Stimulated activated CD4-positive, alpha-beta T cell treated with anti-CD3 and anti-CD28 coated beads, TNF-alpha, amount 100 ng/mL, for 4 hours (primary cell): ENCODE measurements at places on chromosomes 4 and X.

DNA sequence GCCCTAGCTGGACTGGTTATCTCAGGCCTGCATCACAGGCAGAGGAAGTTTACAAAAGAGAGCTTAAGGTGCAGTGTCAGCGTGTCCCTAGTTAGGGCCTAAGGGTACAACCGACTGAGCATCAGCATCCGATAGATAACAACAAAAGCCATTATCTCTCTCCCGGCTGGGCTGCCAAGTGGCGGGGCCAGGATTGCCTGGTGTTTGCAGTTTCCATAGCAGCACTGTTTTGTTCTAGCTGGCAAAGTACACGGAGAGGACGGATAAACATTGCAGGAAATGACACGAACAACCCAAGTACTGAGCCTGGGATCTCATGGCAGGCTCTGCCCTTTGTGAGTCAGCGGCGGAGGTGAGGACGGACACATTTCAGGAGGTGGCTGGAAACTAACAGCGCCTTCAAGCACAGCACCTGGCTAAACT, 104.7 kb upstream of the NOCT start:
- DNase-seq: no peak

- no peak for DNase-seq
Measured at GRCh38 chrX:148871422-148872160, 371.2 kb downstream of the AFF2 start.

- peak; percentile 5 for DNase-seq
Measured at GRCh38 chrX:15686818-15687685, 22.4 kb upstream of the CLTRN start.

- no peak for DNase-seq
Measured at GRCh38 chr4:84091266-84091665, 407.8 kb downstream of the NKX6-1 start.

- DNase-seq: no peak
Measured at GRCh38 chr4:123127875-123128274, 205.5 kb upstream of the NUDT6 start.

DNA sequence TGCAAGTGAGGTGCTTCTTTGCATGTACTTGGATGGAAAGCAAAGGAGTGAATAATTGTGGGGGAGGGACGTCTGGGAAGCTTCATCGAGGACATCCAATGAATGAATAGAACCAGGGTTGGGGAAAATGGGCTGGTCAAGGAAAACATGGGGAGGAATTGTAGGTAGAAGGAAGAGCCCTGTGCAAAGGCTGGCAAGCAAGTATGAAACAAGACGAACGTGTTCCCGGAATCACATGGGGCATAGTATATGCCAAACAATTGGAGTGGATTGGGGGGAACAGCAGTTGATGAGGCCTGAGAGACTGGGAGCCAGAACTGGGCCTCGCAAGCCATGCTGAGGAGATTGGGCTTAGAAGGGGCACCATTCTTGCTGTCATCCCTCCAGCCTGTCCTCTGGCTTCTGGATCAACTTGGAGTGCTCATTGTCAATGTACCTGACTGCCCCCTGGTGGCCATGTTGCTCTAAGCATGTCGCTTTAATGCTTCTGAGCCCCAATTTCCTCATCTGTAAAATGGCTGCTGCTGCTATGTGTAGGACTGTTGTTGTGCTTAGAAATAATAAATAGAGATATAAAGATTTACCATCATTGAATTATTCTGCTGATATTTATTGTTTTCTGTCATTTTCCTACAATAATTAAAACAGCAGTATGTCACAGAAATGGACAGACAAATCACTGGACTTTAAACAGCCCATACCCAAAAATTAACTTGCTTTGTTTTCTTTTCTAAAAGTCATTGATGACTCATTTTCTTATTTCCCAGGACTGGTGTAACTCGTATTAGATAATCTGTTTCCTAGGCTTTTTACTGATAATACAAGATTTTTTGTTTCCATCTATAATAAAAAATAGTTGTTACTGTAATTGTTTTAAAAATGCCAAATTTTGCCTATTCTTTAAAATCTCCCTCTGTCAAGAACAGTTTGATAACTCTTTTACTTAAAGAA, 66.4 kb downstream of the JADE3 start:
- DNase-seq: peak; percentile 23

DNA sequence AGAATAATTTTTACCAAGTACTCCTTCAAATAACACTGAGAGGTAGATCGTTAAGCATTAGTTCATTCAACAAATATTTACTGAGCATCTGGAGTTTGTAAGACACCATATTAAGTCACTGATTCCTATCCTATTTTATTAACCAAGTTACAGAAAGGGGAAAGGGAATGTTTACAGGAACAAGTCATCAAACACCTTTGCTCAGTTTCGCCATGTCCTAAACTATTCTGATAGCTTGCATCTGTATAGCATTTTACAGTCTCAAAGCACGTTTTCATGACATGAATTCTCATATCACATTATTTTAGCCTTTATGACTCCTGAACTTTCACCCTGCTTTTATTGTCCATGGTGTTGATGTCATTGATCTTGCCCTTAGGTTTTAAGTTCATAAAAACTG, 89.2 kb downstream of the AREG start:
- no peak for DNase-seq

- DNase-seq: no peak
Measured at GRCh38 chr4:120517966-120518365, 404.6 kb downstream of the PRDM5 start.

DNA sequence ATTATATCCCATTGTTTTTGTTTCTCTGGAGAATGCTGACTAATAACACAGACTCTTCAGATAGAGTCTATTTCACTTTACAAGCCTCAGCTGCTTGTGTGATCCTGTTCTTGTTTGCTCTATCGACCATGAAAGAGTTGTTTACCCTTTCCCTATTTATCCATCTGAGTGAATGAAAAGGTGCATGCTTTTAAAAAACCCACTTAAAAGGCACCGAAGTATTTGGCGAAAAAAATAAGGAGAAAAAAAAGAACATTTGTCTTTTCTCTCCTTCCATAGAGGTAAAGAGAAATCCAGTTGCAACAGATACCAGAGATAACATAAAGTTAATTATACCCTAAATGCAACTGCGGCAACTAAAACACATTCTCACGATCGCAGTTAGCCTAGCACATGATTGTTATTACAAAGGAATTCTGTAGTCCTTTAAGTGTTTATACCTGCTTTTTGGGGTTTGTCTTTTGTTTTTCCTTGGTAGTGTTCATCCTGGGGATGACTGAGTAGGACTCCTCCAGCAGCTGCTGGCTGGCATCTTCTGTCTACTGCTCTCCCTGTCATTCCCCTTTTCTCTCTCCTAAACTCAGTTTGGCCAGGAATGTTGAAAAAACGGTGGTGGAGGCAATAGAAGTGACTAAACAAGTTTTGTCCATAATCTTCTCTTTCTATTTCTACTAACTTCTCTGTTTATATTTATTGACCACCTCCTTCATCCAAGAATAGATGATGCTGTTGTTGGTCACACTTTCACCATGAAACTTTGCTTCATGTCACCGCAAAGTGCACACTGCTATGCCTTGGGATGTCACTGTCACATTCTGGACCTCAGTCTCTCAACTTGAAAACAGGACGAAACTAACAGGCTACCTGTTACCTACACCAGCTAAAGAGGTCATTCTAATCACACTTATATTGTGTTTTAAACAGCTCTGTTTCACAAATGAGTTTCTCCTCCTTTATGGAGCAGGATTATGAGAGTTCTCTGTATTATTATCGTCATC, 41.9 kb upstream of the FRAS1 start:
- DNase-seq: no peak

DNA sequence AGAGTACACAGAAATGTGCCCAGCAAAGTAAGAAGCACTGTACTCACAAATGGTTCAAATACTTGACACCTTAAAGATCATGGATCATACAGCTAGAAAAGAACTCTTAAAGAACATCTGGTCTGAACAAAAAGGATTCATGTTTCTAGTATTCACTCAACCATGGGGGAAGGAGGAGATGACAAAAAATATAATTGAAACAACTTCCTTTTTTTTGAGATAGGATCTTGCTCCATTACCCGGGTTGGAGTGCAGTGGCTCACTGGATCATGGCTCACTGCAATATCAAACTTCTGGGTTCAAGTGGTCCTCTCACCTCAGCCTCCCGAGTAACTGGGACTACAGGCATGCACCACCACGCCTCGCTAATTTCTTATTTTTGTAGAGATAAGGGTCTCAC, 6.0 kb downstream of the DHX15 start:
- DNase-seq: no peak

DNA sequence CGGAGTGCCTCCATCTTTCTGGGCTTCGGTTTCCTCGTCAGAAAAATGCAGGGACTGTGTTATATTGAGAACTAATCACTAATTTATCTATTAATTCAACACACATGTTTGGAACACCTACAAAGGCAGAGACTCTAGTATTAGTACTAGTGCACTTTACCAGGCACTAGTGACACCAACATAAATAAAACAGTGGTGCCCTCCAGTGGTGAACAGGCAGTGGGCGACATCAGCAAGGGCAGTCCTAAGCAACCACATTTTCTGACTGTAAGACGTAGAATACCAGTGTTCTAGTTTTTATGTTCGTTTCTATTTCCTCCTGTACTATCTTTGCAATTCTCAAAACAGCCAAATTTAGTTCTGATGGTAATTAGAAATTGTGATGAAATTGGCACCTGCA, 69.1 kb upstream of the UCP1 start:
- DNase-seq: no peak

GRCh38 chr4:94605241-94605805, 152.4 kb upstream of the BMPR1B start:
- no peak for DNase-seq

DNA sequence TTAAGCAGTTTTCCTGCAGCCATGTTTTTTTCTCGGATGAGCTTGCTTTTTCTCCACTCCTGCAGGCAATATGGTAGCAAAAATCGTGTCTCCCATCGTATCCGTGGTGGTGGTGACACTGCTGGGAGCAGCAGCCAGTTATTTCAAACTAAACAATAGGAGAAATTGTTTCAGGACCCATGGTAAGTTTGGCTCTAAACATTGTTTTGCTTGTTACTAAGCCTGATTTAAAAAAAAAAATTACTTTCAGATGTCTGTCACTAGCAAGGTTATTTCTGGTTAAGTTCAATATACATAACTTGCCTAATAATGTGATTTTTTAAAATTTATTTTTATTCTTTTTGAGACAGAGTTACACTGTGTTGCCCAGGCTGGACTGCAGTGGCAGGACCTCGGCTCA, 17.5 kb upstream of the GYG2 start:
- no peak for DNase-seq

DNA sequence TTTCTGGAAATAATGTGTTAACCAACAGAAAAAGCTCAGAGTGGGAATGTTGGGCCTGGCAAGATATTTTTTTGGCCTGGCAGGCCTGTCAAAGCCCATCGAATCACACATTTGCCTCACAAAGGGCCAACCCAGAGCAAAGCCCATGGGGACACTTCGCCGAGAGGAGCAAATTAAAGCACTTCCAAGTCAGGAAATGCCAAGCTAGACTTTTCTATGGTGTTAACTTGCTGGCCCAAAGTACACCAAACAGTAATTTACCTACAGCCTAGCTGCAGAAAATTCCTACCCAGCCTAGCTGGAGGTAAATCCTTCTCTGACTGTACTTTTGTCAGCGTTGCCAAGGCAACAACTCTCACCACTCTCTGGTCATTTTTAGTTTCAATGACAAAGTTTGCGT, 288.6 kb upstream of the LDB2 start:
- no peak for DNase-seq
